Mesendoderm (in vitro differentiated cells): ENCODE measurements at places on chromosomes 12 and 14.

DNA sequence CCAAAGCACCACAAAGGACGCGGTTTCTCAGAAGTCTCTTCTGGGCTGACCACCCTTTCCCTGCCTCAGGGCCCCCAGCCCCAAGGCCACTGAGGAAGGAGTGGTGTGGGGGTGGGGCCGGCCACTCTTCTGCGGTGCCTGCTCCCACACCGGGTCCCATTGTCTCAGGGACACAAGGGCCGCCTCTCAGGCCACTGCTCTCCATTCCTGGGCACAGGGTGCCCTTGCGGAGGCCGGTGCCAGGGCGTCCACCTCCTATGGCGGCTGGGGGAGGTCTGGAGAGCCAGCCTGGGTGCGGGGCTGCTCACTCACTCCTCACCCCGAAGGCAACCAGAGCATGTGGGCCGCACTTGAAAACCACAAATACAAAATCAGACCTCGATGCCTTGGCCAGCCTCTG, 44.1 kb downstream of the PRIMA1 start:
- DNase-seq = no peak

GRCh38 chr14:71478542-71478941, 453.7 kb upstream of the RGS6 start:
- no peak for DNase-seq

DNA sequence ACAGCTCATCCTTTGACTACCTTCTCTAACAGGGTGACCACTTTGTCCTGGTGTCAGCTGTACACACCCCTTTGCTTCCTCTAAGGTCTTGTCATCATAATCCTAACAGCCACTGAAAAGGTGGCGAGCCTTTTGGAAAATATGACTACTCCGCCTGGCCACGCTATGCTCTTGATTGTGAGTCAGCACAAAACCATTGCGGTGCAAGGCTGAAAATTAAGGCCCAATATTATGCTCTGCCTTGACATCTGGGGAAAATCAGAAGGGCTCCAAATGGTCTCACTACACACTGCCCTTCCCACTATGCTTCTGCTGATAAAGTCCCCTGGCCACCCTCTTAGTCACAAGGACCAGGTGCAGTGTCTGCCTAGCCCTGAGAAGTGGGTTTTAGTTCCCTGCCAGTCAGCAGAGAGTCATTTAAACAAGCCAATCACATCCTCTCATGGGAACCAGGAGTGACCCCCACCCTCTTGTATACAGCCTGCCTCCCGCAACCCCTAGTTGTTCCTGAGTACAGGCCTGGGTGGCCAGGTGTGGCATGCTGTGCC, 34.3 kb downstream of the FGD6 start:
- DNase-seq = no peak

DNA sequence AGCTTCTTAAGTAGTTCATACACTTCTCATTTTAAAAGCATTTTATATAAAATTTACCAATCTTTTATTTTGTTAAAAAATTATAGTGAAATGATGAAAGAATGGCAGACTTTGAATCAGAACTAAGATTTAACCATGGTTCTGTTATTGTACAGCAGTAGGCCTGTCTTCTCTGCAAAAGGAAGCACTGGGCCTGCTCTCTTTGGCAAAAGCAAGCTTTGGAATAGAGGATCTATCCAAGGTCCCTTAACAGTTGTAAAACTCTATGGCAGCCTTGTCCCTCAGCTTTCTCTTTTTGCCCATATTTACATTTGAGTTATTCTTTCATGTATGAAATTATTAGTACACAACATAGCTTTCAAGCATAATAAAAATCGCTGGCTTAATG, 82.8 kb downstream of the PLEKHG7 start:
- DNase-seq = no peak
